ENCODE measurements at places on chromosomes 4 and X.

GRCh38 chr4:121738780-121739535 lies 26.0 kb downstream of the SMIM43 start:
- no peak for DNase-seq

DNA sequence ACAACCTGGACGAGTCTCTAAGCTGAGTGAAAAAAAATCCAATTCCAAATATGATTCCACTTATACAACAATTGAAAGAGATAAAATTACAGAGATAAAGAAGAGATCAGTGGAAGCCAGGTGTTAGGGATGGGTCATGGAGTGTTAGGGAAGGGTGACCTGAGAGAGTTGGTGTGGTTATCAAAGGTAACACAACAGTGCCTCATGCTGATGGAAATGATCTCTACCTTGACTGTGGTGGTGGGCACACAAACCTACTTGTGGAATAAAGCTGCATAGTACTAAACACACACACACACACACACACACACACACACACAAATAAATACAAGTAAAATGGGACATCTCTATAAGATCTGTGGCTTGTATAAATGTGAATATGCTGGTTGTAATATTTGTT lies 26.0 kb downstream of the BEND2 start:
- no peak for DNase-seq

DNA sequence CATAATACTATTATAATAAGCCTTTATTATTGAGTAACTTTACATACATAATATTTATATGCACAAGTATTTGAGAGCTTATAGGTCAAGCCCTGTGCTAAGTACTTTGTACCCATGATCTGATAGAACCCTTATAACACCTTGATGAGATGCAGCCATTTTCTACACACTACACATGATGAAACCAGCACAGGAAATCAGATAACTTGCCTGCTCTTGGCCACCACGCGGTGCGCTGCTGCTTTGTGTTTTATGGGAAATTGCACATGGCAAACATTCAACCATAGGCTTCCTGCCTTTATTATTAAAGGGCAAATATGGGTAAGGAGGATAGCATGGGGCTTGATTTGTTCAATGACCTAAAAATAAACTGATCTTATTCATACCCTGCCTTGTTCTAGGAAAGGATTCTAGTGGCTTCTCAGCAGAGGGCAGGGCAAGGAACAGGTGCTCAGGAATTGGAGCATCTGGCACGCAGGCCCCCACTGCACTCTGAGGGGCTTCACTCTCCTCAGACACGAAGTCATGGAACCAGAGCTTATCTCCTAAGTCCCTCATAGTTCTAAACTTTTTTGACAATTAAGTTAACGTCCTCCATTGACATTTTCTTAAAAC lies 31.6 kb upstream of the NAP1L5 start:
- no peak for DNase-seq

DNA sequence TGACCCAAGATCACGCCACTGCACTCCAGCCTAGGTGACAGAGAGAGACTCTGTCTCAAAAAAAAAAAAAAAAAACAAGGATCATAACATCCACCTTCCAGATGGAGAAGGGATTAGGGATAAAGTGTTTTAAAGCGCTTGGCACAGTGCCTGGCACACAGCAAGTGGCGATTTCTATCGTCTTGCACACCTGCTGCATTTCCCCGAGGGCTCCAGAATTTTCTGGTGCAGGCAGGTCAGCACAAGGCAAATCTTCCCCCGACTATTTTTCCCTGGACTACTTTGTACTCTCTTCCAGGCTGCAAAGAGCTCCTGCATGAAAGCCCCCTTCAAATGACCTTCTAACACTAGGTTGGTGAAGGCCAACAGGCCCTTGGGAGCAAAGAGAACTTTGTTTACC lies 57.3 kb downstream of the APBB2 start:
- DNase-seq = no peak

DNA sequence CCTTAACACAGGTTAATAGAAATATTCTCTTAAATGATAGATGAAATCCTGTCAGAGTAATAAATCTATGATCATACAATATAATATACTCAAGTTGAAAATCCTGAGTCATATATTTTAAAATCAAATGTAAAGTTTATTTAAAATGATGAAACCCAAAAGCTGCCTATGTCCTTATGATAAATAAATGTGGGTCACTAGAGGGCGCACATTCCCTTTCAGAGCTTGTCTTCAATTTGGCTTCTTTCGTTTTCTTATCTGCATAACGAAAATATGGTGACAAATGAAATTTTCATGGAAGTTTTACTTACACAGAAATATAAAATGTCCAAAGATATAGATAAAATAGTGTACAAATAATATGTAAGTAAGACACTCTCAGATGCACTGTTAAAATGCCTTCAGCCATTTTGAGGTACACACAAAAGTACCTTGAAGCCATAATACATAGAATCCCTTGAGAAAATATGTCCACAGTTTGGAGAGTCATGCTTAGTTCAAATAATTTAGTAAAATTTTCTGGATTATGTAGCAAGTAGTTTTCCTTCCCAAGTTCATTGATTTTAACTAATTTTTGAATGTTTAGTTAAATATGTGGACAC lies 680.4 kb downstream of the DMD start:
- DNase-seq = no peak

DNA sequence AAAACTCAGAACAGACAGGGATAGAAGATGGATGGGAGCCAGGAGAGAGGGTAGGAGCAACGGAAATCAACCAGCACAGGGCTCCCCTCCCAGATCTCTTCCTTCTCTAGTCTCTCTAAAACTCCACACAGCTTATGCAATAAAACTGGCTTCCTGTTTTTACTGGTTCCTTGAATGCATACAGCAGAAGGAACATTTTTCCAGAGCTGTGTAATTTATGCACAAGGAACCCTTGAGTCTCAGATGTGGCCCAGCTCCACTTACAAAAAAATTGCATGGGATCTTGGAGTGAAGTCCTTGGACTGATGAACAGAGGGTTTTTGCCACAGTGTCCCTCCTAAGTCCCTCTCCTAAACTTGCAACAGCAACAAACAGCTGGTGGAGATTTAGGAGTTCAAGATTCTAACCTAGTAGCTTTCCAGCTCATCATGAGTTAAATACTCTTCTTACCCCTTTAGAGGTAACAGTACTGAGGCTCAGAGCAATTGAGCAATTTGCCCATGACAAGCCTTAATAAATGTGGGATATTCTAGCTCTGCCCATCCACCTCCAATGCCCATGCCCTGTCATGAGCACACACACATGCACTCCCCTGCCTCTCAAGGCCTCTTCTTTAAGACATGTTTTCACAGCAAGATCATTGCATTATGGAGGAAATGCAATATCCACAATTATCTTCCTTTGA lies 18.4 kb upstream of the CC2D2A start:
- no peak for DNase-seq

DNA sequence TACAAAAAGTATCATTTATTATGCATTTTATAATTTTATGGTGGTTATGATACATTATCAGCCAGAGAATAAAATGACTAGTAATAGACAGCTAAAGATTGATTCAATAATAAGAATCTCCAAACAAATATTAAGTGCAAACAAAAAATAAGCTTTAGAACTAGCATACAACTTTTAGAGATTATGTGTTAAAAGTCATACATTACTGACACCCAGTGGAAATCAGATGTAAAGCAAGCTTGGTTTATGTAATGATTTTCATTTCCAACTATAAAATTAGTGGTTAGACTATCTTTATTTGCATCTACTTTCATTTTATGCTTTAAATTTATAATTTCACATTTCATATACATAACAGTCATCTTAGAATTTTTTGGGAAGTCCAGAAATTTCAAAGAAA lies 57.7 kb downstream of the IL13RA2 start:
- DNase-seq = no peak

GRCh38 chrX:48498374-48498809 lies 10.4 kb upstream of the PORCN start:
- DNase-seq = no peak

- DNase-seq = no peak
Observed at GRCh38 chr4:107950746-107951540, 19.6 kb downstream of the CYP2U1 start.
